Epithelial cell of proximal tubule (primary cell): ENCODE measurements at places on chromosomes 12 and 14. TPM values are rescaled to one million over a fixed set of nuclear protein-coding genes. Genes with fewer than 3 reads are reported as not detected.

The FERMT2 gene
- 58.5 and 60.1 TPM in 2 replicates for total RNA-seq

The SERPINA12 gene
- total RNA-seq = not detected in 2 replicates

DNA sequence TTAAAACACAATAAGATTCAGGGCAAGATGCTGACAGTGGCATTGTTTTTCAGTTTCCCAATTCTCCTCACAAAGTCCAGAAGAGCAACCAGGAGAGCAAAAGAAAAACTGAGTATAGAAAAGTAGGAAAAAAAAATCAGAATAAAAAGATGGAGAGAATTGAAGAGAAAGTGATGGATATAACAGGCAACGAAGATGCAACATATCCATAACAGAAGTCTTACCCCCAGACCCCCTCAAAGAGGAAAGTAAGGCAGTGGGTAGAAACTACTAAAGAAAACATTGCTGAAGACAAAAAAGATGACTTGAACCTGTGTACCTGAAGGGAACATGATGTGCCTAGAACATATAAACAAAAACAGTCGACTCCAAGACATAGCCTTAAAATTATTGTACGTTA is 10.6 kb downstream of the TCL1A start:
- DNase-seq = no peak

DNA sequence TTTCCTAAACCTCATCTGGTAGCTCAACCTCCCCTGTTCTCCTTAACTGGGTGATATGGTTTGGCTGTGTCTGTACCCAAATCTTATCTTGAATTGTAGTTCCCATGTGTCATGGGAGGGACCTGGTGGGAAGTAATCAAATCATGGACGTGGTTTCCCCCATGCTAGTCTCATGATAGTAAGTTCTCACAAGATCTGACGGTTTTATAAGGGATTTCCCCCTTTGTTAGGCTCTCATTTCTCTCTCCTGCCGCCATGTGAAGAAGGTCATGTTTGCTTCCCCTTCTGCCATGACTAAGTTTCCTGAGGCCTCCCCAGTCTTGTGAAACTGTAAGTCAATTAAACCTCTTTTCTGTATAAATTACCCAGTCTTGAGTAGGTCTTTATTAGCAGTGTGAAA is 19.5 kb downstream of the COX16 start:
- DNase-seq = no peak

- no peak for DNase-seq
Measured at GRCh38 chr12:59937148-59937547, 341.3 kb downstream of the SLC16A7 start.

The C12orf50 gene
- not detected in 2 replicates for total RNA-seq
